ENCODE measurements at places on chromosomes 5 and 9.

- no peak for DNase-seq
- H3K27ac ChIP-seq = no peak overlapping the region
- H3K4me1 ChIP-seq = no peaks in the 10 kb centered on the region
- no peaks in the 10 kb centered on the region for H3K27me3 ChIP-seq
- H3K36me3 ChIP-seq = no peaks in the 10 kb centered on the region
Observed at GRCh38 chr5:26259081-26259480, 779.3 kb downstream of the CDH9 start.

- H3K27ac ChIP-seq = no peak overlapping the region
- no peaks in the 10 kb centered on the region for H3K27me3 ChIP-seq
- no peaks in the 10 kb centered on the region for H3K4me1 ChIP-seq
- no peak for DNase-seq
- H3K4me3 ChIP-seq = no peak overlapping the region
Observed at GRCh38 chr9:93536874-93537273, 39.5 kb upstream of the PHF2 start.

DNA sequence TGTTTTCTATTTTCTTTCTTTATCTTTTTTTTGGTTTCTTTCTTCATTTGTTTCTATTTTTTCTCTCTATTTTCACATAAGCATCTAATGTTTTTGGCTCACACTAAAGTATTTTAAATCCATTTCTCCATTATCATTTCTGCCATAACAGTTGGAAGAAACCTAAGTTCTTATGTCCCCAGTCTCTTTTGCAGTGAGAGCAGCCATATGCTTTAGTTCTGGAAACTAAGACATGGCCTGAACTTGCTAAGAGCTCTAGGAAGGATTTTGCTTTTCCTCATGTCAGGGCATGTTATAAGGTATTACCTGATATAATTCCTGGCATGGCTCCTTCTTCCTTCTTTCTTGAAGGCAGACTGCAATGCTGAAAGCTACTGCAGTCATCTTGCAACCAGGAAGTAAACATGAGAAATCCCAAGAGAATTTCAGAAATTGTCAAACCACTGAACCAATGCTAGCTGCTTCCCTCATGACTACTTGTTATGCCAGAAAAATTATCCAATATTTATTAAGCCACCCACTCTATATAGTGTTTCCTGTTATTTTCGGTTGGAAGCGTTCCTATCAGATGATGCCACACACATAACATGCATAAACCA lies 171.1 kb downstream of the TAF11L14 start:
- no peak overlapping the region for H3K27ac ChIP-seq
- DNase-seq = no peak
- no peaks in the 10 kb centered on the region for H3K36me3 ChIP-seq
- no peak overlapping the region for H3K4me3 ChIP-seq
- no peaks in the 10 kb centered on the region for H3K4me1 ChIP-seq
- H3K27me3 ChIP-seq = no peaks in the 10 kb centered on the region

GRCh38 chr5:154783774-154784460 lies 28.7 kb downstream of the LARP1 start:
- no peaks in the 10 kb centered on the region for H3K36me3 ChIP-seq
- no peak overlapping the region for H3K4me3 ChIP-seq
- DNase-seq = peak; percentile 68
- H3K4me1 ChIP-seq = peaks cover 30% of the 10 kb centered on the region
- no peaks in the 10 kb centered on the region for H3K27me3 ChIP-seq

DNA sequence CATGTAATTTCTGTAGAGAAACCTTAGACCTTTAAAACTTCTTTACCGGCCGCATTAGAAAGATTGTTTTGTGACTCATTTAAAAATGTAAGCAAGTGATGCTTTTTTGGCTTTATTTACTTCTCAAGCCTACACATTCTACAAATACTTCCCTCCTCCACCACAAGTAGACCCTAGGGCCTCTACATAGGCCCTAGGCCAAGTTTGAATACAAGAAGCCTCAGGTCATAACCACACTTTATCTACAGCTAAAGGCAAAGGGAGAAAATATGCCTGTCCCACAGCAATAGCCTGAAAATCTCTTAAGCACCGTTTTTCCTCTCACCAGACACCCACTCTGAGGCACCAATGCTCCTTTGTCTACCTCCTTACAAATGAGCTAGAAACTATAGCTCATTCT lies 53.9 kb downstream of the CSNK1A1 start:
- H3K27me3 ChIP-seq = no peaks in the 10 kb centered on the region
- H3K4me1 ChIP-seq = peaks cover 81% of the 10 kb centered on the region
- peak overlapping the region; percentile 88 for H3K27ac ChIP-seq
- DNase-seq = peak; percentile 94

DNA sequence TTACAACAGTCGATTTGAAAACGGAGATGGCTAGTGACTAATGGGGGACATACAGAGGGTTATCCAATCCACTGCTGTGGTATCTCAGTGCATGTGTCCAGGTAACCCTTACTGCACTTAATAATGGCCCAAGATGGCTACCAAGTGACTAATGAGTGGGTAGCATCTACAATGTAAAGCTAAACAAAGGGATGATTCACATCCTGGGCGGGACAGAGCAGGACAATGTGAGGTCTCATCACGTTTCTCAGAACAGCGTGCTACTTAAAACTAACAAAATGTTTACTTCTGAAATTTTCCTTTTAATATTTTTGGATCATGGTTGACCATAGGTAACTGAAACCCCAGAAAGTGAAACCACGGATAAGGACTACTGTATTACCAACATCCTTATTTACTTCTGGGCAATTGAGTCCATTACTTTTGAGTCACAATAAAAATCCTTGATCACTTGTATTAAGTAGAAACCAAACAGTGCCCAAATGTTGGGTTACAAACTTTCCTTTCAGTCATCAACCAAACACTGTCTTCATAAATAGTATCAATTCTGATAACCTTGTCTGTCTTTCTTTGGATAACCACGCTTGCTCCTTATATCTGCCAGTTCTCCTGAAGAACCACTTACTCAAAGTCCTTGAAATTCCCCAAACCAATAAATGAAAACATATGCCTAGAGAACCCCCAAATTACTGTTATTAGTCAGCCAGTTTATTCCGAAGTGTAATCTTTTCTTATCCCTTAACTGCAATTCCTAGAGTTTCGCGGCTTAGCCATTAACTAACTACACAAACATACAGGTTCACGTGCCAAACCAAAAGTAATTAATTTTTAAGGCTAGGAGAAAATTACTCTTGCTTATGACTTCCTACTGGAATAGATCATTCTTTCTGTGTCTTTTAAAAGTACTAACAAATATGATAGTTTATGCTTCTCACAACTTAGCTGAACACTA lies 59.7 kb downstream of the ELL2 start:
- H3K4me1 ChIP-seq = peaks cover 95% of the 10 kb centered on the region
- peak overlapping the region; percentile 69 for H3K27ac ChIP-seq
- DNase-seq = peak; percentile 85
- H3K27me3 ChIP-seq = no peaks in the 10 kb centered on the region
